ENCODE measurements at places on chromosomes 11 and 22.

DNA sequence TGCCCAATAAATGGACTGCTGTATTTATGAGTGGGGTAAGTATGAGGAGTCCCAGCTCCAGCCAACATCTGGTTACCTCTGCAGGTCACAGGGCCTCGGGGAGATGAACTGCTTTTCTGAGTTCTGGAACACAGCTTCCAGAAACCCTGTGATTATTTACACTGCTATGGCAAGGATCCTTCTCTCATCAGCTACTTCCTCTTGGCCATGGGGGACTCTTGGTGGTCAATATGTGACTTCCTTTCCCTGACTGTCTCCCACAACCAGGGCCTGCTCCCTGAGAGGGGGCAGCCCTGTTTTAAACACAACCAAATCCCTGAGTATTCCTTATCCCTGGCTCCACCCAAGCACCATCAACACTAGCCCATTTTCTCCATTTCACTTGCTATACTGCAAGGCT, 10.0 kb downstream of the RHOG start:
- DNase-seq, result no peak

DNA sequence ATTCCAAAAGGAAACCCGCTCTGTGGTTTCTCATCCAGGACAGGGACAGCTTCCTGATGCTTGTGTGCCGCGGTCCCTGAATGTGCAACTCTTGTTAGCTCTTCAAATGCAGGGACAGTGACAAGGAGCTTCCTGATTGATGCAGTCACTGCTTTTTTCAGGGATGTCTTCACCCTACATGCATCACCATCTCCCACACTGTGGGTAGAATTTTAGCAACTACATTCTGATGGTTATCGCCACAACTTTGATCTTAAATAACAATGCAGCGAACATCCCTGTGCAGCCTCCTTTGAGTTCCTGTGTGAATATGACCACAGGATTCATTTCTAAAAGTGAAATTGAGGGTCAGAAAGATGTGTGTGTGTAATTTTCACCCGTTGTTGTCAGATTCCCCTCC, 115.0 kb downstream of the GGTLC2 start:
- DNase-seq, result no peak

GRCh38 chr11:116896211-116896610, 58.8 kb upstream of the APOA1 start:
- no peak for DNase-seq

- no peak for DNase-seq
These were observed 25.6 kb upstream of the COMT start for GRCh38 chr22:19916006-19916405.

GRCh38 chr11:88420165-88420791, 82.7 kb upstream of the CTSC start:
- DNase-seq, result no peak

GRCh38 chr11:99117603-99118002, 96.9 kb downstream of the CNTN5 start:
- no peak for DNase-seq

- no peak for DNase-seq
These were observed 262.3 kb upstream of the MTNR1B start for GRCh38 chr11:92707173-92707619.

DNA sequence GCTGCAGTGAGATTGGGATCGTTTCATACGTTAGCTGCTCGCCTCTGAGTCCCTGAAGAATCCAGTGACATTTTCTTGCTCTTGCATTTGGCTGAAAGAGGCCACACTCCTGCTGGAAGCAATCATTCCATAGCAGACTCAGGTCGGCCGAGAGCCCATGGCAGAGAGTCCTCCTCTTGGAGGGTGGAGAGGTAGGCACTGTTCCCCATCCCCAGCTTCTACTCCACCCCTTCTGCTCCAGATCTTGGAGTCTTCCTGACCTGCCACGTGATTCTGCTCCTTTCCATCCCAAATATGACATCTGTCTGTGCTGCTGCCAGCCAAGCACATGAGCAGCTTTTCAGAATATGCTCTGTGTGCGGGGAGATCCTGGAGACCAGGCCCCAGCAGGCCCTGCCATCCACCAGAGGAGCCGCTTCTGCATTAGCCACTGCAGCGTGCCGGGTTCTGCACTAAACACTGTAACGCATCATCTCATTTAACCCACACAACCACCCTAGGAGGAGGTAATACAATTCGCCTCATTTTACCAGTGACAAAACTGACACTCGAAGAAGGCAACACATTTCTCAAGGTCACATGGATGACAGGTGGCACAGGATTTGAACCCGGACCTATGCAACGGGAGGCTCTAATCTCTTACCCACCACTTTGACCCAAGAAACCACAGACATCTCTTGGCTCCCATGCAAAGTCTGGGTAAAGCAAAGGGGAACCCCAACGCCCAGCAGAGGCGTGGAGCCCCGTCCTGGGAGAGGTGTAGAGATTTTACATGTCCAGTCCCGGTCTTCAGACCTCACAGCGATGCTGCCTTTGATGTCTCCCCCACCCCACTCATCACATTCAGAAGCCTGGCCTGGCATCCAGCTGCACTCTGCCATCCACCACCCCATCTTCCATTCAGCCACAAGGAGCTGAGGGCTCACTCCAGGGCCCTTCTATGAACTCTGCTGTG, 78.8 kb downstream of the FEZ1 start:
- no peak for DNase-seq

DNA sequence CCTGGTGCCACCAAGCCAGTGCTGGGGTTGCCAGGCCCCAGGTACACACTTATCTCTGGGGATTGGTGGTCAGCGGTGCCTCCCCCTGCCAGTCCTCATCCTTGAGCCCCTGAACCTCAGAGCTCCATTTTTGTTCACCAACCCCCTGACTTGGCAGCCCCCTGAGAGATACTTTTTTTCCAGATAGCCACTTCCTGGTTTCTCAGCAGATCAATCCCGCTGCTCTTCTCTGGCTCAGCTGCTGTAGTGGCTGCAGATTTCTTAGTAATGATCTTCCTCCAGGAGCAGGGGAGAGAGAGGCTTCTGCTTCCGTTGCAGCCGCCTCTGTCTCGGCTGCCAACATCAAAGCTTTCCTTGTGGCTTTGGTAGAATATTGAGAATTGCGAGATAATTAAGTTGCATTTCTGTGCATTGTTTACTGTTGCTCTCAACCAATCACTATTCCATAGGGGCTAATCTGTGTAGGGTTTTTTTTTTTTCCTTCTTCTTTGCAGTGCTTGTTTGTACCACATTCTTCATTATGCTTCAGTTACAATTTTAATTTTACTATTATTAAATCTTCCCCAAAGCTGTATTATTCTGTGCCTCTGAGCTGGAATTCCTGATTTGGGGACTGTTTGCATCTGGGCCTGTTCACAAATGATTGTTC, 92.1 kb downstream of the PKNOX2 start:
- no peak for DNase-seq

DNA sequence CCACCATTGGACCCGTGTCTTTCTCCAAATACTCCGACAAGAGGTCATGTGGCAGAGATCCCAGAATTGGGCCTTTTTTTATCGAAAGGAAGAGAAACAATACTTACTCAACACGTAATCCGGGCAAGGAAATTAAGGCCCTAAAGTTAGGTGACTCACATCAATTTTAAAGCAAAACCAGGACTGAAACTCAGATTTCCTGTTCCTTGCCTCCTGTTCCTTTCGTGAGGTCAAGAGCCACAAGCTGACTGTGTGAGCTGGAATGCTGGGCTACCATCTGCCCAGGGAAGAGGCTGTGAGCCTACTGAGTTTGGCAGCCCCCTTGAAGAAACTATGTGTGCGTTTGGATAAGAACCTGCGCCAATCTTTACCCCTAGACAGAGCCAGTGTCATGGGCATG, 27.1 kb upstream of the MRGPRX2 start:
- no peak for DNase-seq

All from activated effector memory CD4-positive, alpha-beta T cell treated with Interleukin-2 at 50 U/mL for 16 hours (primary cell).